Stimulated activated effector memory CD8-positive, alpha-beta T cell treated with anti-CD3 and anti-CD28 coated beads, Interleukin-12 subunit alpha, Interleukin-12 subunit beta, amount 100 ng/mL, for 72 hours (primary cell): ENCODE measurements at places on chromosomes 16 and 17.

DNA sequence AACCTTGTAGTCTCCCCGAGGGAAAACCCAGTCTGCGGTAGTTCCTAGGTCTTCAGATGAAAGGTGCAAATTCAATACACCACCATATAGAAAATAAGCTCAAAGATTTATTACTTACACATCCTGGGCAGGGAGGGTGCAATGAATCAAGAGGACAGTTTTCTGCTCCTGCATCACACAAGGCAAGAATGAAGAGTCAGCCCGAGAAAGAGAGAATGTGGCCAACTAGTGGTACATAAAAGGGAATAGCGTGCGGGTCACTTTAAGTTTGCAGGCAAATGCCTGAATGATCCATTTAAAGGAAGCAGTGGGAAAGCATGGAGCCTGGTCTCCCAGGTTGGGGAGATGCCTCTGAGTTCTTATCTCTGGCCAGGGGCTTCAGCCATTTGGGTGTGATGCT is 403.4 kb downstream of the GRIN2A start:
- no peak for DNase-seq

GRCh38 chr17:81422776-81423697 is 27.8 kb downstream of the BAHCC1 start:
- DNase-seq: no peak

DNA sequence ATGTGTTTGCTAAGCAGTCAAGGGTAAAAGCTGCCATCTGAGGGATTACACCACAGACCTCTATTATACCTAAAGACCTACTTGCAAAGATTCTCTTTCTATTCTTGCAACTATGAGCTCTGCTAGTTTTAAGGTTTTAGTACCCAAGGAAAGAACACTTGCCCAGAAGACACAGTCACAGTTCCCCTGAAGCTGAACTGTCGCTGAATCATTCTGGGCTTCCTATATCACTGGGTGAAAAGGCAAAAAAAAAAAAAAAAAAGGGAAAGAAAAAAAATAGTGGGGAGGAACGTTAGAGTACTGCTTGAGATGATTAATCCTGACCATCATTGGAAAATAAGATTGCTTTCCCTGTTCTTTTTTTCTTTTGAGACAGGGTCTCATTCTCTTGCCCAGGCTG is 37.9 kb downstream of the LYRM1 start:
- no peak for DNase-seq

DNA sequence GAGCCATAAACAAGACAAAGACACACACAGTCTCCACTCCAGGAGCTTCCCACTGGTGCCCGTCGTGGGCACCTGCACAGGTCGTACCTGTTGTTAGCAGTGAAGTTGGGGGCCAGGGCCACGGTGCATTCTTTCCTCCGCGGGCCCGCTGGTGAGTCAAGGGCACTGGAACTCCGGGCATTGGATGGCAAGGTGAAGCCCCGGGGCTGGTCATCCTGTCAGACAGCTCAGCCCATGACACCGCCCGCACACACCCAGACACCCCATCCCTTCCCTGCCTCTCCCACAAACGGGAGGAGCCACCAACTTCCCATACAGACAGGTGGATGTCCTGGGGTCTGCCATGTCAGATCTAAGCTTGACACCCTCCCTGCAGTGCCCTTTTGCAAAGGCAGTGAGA is 16.1 kb downstream of the CEP131 start:
- DNase-seq: no peak

GRCh38 chr16:54370278-54371040 is 83.9 kb upstream of the IRX3 start:
- DNase-seq: no peak

DNA sequence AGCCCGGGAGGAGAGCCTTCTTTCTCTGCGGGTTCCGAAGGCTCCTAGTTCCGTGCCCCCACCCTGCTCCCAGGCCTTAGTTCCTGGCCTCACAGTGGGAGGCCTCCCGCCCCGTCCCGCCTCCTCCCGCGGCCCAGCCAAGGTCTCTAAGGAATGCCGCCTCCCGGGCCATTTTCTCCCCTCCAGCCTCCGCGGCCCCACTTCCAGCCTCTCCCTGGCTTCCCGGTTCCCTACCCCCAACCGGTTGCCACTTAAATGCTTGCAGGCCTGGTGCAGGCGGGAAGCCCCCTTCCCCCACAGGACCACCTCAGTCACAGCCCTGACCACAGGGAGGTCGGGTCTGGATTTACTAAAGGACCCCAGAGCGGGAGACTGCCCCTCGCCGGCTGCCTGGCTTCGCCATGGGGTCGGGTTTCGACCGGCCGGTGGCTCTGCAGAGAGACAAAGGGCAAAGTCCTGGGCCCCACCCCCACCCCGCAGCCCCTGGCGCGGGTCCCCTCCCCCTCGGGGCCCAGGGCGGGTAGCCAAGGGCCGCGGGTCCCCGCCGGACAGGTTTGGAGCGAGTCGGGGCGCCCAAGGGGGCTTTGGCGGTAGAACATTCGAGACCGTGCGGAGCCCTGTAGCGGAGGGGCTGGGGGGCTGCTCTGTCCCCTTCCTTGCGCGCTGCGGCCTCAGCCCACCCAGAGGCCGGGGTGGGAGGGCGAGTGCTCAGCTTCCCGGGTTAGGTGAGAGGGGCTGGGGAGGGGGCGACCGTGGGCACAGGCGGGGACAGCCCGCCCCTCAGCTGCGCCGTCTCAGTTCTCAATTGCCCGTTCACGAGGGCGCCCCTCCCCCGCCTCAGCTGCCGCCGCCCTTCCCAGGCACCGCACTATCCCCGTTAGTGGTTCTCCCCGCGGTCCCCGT is 16.4 kb downstream of the IGF2BP1 start:
- DNase-seq: peak; percentile 45

- DNase-seq: no peak
These were observed 46.8 kb downstream of the HIC1 start for GRCh38 chr17:2101448-2102257.

GRCh38 chr16:83561876-83562275 is 245.9 kb upstream of the HSBP1 start:
- DNase-seq: no peak

GRCh38 chr17:8459107-8459506 is 23.4 kb downstream of the NDEL1 start:
- DNase-seq: no peak

DNA sequence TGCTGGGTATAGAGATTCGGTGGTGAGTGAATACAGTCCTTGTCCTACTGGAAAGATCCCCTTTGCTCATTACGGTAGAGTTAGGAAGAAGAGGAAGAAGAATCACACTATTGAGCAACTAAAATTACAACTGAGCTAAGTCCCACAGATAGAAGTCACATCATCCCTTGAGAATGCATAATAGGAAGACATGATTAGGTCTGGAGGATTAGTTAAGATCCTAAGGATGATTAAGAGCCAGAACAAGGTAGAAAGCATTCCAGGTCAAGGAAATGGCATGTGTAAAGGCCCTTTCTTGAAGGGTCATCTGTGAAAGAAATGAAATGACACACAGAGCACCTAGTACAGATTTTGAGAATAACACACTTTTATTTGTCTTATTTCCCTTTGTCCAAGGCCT is 503.5 kb downstream of the HAPSTR1 start:
- no peak for DNase-seq

DNA sequence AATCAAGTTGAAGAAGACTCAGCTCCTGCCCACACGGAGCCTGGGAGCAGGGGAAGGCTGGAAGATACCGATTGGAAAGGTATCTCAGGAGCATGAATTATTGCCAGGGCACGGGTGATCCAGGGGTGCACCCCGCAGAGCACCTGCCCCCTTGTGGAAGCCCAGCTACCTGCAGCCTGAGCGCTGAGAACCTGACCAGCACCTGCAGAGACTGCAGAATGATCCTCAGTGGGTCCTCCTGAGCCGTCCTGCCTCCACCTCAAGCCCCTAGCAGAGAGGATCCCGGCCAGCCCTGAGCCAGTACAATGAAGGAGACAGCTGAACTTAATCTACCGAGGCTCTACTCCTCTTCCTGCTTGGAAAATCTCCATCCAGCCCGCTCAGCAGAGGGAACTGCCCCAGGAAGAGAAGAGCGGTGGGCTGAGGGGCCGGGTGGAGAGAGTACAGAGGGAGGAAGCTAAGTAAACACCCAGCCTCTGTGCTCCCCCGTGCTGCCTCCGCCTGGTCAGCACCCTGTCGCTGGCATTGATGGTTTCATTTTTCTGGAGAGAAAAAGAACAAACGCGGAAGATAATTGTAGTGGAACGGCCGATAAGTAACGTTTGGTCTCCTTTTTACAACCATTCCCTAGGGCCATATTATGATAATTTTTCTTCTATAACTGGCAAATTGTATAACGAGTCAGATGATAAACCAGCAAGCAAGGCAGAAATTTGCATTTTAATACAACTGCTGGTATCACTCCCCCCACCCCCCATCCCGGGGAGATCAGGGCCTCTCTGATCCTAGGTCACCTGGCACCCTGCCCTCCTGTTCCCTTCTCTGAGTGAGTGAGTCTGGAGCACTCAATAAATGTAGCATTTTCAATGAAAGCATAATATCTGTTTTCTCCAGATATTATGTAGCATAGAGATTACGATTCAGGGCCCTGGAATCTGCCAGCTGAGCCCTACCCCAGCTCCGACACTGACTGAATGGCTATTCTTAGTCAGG is 204.5 kb upstream of the RPL38 start:
- DNase-seq: peak; percentile 75

- DNase-seq: no peak
These were observed 5.7 kb upstream of the PKMYT1 start for GRCh38 chr16:2985893-2986355.

DNA sequence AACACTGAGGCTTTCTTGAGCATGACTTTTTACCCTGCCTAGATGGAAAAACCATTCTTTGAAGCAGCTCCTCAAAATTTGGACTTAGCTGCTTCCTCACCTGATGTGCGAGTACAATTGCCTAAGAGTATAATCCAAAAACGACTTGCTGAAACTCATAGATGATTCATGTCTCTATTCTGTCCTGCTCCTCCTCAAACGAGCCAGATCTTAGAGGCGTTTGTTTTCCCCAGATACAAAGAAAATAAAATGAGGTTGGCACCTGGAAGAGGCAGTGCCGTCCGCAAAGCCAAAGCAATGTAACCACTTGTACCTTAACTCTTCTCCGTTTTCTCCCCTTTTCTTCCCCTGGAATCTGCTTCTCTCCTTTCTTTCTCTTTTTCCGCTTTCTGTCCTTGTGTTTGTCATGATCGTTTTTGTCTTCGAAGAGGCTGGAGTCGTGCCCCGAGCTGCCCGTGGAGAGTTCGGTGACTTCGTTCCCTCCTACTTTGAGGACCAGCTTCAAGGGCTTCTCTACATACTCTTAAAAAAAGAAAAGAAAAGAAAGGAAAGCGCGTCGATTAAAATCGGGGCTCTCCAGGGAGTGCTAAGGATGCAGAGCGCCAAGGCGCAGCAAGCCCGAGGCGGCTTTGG is 895 bp downstream of the BRD7 start:
- DNase-seq: no peak

- DNase-seq: no peak
These were observed 40.3 kb downstream of the PKD1 start for GRCh38 chr16:2095315-2095853.

DNA sequence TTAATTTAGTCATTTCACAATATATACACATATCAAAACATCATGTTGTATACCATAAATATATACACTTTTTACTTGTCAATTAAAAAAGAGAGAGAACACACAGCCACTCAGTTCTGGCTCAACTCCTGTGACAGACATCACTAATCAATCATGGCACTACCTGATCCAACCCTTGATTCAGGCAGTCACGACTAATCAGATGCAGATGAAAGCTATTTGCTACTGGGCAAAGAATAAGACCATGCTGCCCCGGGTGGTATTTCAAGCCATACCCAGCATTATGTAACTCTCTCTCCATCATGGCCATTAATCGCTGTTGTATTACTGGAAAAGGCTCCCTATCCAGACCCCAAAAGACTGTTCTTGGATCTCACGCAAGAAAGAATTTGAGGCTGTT is 345.7 kb downstream of the HAPSTR1 start:
- DNase-seq: no peak

- DNase-seq: no peak
These were observed 28.0 kb upstream of the DDX52 start for GRCh38 chr17:37671028-37671823.

GRCh38 chr16:8299635-8300034 is 290.7 kb downstream of the TMEM114 start:
- no peak for DNase-seq

GRCh38 chr17:78366109-78366848 is 6.4 kb upstream of the SOCS3 start:
- no peak for DNase-seq

GRCh38 chr16:69326172-69326873 is 4.1 kb downstream of the PDF start:
- DNase-seq: no peak

GRCh38 chr16:11977376-11978041 is 975 bp downstream of the SNX29 start:
- DNase-seq: no peak

DNA sequence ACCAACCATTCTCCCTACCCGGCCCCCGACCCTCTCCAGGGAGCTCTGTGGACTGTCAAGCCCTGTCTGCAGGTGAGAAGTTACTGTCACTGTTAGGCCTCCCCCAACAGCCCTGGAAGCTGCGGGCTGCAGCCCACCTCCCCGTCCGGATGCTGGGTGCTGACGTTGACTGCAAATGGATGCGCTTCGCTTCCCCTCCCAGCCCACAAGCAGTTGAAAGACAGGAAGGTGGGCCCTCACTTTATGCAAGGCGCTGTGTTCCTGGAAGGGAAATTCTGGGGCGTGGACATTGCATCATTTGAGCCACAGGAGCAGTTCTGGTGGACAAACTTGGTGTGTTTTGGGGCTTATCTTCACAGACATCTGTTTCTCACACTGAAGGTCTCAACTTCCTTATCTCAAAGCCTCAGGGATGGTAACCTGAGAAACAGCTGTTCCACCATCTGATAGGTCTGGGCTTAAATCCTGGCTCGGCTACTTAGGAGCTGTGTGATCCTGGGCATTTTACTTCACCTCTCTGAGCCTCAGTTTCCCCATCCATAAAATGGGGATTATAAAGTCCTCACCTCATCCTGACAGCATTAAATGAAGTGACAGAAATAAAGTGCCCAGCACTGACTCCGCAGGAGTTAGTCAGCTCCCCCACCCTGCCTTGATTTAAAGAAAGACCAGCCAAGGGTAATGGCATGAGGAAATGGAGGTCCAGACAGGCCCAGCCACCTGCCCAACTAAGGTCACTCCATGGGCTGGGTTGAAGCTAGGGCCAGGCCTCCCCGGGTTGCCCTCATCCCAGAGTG is 4.6 kb upstream of the DRC7 start:
- peak; percentile 20 for DNase-seq

- no peak for DNase-seq
These were observed 5.8 kb upstream of the SPIRE2 start for GRCh38 chr16:89822188-89823086.

DNA sequence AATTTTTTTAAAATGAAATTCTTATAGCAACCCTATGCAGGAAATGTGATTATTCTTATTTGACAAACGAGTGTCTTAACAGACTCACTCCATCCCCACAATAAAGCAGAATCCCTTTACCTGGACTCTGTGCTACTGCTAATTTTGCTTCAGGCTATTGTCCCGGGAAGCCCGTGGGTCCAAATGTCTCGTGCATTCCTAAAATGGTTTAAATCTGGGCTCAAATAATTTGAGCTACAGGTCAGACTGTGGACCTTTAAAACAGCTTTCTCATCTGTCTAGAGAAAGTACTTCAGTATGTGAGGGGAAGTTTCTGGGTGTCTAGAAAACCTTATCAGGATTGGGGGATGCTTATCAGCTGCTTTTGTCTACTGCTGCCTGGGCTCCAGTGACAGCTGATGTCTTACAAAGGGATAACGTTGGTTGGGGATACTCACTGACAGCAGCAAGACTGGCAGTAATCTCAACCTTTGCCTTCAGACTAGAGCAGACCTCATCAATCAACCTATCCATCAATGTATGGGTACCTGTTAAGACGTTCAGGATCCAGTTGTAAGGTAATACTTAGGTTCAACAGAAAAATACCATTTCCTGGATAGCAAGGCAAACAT is 197.9 kb upstream of the CDH11 start:
- no peak for DNase-seq

- no peak for DNase-seq
These were observed 3.3 kb upstream of the VAC14 start for GRCh38 chr16:70804153-70804733.
